ENCODE measurements at places on chromosomes 7 and 10. TPM values are rescaled to one million over a fixed set of nuclear protein-coding genes. Genes with fewer than 3 reads are reported as not detected.

The LIPN gene
- total RNA-seq, result 0.74 TPM

The ZNF518A gene
- total RNA-seq, result 12.9 TPM

The DYNC1I1 gene
- total RNA-seq, result 4.3 TPM

The GSTK1 gene
- 177 TPM for total RNA-seq

The CFAP69 gene
- total RNA-seq, result 10.4 TPM

The OR2A42 gene
- not detected for total RNA-seq

The UCMA gene
- total RNA-seq, result not detected

Measured in mesenteric fat pad (tissue), 1 donor.